ENCODE measurements at places on chromosomes 16 and 17.

DNA sequence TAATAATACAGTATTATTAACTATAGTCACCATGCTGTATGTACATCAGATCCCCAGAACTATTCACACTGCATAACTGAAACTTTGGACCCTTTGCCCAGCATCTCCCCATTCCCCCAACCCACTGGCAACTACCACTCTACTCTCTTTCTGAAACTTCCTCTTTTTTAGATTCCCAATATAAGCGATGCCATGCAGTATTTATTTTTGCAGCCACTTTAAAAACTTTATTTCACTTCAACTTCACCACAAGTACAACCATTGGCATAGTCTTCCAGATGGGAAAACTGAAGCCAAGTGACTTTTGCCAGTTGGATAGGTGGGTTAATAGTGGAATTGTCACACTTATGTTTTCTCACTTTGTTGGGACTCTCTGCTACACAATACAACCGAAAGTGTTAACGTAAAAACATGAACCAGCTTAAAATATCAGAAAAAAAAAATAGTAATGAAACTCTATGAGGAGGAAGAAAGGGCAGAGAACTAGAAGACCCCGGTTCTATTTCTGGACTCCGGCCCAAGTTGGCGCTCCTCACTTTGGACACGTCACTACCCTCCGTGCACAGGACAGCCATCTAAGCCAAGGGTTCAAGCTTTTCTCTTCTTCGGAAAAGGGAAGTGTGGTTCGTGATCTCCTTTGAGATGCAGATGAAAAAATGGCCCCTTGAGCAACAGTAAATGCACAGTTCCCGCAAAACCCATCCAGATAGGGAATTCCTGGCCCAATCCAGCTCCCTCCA, 743 bp downstream of the SHCBP1 start:
- peak overlapping the region; percentile 63 for H3K4me3 ChIP-seq
- no peak overlapping the region for H3K27ac ChIP-seq
- H3K27me3 ChIP-seq: no peaks in the 10 kb centered on the region
- no peaks in the 10 kb centered on the region for H3K36me3 ChIP-seq
- DNase-seq: no peak

DNA sequence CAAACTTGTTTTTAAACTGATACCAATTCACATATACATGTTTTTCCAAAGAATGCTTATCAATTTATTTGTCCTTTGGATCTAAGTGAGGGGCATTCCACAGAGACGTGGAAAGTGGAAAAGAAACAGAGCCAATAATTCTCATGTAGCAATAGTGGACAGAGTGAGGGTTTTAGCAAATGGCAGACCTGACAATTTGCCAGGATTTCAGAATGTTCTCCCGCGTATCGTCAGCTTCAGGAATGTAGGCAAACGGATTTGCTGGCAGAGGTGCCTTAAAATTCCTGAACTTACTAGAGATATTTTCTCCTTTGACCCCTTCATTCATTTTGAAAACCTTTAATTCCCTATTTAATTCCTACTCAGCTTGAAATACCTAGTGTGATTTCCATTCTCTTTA, 193.4 kb upstream of the CPHXL start:
- no peaks in the 10 kb centered on the region for H3K27me3 ChIP-seq
- H3K4me1 ChIP-seq: no peaks in the 10 kb centered on the region
- H3K4me3 ChIP-seq: no peak overlapping the region
- H3K36me3 ChIP-seq: no peaks in the 10 kb centered on the region
- no peak for DNase-seq

GRCh38 chr16:86355951-86356350, 154.4 kb upstream of the FOXF1 start:
- peaks cover 93% of the 10 kb centered on the region for H3K27me3 ChIP-seq
- no peaks in the 10 kb centered on the region for H3K4me1 ChIP-seq
- no peak overlapping the region for H3K4me3 ChIP-seq
- H3K36me3 ChIP-seq: no peaks in the 10 kb centered on the region

DNA sequence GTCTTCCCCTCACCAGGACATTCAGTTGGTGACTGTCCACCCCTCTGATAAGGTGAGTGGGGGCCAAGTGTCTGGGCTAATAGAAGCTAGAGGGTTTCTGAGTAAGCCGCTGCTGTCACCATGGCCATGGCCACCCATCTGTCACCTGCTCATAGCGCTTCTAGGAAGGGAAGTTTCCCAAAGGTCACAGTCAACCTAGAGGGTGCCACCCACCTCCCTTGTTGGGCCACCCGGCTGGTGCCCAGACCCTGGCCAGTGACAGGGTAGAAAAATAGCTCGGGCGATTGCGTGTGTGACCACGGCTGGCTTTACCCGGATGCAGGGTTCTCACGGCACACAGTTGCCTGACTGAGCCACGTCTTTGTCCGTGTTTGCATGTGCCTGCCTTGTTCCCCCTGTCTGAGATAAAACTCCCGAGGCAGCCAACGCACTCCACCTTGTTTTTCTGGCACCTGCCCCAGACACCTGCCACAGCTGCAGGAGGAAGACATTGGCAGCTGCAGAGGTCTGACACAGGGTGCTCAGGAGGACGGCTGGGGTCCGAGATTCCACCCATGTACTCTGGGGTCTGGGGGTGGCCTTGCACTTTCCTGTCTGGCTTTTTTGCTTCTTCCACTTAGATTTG, 809 bp downstream of the PIRT start:
- no peak overlapping the region for H3K27ac ChIP-seq
- H3K4me1 ChIP-seq: no peaks in the 10 kb centered on the region
- DNase-seq: no peak
- no peak overlapping the region for H3K4me3 ChIP-seq

GRCh38 chr16:515175-515938, 12.2 kb upstream of the CAPN15 start:
- H3K4me1 ChIP-seq: no peaks in the 10 kb centered on the region
- H3K4me3 ChIP-seq: no peak overlapping the region
- no peak for DNase-seq

DNA sequence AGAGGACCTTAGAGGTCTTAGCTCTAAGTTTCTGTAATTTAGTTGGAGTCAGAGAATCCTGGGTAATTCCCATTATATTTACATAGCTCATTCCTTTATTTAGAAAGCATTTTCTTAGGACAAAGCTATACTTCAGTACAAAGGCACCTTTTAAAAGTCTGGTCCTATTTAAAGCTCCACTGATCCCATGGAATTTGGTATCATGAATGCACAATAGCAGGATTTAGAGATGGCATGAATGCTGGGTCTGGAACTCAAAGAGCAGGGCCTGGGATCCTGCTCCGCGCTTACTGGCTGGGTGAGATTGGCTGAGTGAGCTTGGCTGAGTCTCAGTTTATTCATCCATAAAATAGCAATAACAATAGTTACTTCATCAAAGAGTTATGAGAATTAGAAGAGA, 4.8 kb downstream of the KRT23 start:
- no peaks in the 10 kb centered on the region for H3K36me3 ChIP-seq
- H3K27ac ChIP-seq: no peak overlapping the region
- no peak for DNase-seq
- no peak overlapping the region for H3K4me3 ChIP-seq
- no peaks in the 10 kb centered on the region for H3K4me1 ChIP-seq

DNA sequence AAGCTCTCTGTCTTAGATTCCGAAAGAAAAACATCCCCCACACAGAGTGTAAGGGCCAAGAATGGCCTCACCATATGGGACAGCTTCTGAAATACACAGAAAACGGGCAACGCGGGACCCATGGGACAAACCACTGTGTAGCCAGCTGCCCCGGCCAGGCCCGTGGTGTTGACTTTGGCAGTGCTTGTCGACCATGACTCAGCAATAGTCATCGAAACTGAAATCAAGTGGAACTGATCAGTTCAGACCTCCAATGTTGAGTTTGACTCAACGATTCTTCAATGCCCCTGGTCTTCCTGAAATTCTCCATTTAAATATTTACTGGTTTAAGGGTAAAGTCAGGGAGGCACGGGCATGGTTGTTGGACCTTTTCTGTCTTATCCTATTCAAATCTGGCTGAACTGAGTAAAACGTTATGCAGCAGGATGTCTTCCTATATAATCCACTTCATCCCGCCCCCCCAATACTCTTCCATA, 27.5 kb downstream of the ZFHX3 start:
- no peaks in the 10 kb centered on the region for H3K27me3 ChIP-seq
- H3K36me3 ChIP-seq: no peaks in the 10 kb centered on the region
- peak; percentile 85 for DNase-seq
- peak overlapping the region; percentile 99 for H3K27ac ChIP-seq

DNA sequence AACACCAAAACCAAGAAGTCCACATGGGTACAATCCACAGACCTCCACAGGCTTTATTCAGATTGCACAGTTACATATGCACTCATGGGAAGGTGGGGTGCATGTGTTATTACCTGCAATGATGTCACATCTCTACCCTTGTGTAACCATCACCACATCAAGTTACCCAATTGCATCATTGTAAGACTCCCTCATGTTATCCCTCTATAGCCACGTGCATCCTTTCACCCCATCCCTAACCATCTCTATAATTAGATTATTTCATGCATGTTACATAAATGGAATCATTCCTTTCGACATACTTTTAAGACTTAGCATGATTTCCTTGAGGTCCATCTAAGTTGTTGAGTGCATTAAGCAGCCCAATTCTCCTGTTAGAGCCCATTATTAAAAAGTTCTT, 408.2 kb upstream of the C16orf82 start:
- DNase-seq: no peak
- H3K4me1 ChIP-seq: no peaks in the 10 kb centered on the region
- H3K27me3 ChIP-seq: no peaks in the 10 kb centered on the region
- H3K27ac ChIP-seq: no peak overlapping the region

DNA sequence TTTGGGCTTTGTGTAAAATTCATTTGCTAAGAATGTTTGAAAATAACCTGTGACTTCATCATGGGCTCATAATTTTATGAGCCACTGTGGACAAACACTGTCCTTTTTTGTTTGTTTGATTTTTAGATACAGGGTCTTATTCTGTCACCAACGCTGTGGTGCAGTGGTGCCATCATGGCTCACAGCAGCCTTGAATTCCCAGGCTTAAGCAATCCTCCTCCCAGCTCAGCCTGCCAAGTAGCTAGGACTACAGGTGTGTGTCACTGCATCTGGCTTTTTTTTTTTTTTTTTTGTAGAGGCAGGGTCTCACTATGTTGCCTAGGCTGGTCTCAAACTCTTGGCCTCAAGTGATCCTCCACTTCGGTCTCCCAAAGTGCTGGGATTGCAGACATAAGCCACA, 8.3 kb downstream of the TEX2 start:
- peaks cover 5% of the 10 kb centered on the region for H3K4me1 ChIP-seq
- DNase-seq: no peak
- no peaks in the 10 kb centered on the region for H3K36me3 ChIP-seq
- H3K27ac ChIP-seq: no peak overlapping the region
- H3K27me3 ChIP-seq: no peaks in the 10 kb centered on the region

DNA sequence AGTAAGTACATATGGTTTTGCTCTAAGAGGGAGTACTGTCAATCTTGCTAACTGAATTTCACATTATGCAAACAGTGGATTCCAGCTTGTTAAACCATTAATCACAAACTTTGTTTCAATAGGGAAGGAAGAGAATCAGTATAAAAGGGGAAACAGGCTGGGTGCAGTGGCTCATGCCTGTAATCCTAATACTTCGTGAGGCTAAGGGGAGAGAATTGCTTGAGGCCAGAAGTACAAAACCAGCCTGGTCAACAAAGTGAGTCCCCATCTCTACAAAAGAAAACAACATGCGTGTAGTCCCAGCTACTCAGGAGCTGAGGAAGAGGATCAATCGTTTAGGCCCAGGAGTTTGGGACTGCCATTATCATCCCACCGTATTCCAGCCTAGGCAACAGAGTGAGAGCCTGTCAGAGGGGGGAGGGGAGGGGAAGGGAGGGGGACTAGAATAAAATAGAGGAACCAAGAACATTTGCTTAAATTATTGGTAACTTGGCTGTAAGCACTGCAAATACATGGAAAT, 65.7 kb downstream of the FBXL20 start:
- no peak for DNase-seq
- no peaks in the 10 kb centered on the region for H3K36me3 ChIP-seq
- no peak overlapping the region for H3K4me3 ChIP-seq
- H3K27me3 ChIP-seq: no peaks in the 10 kb centered on the region

- H3K4me1 ChIP-seq: no peaks in the 10 kb centered on the region
- H3K27ac ChIP-seq: no peak overlapping the region
- DNase-seq: no peak
- no peaks in the 10 kb centered on the region for H3K36me3 ChIP-seq
- no peak overlapping the region for H3K4me3 ChIP-seq
Observed at GRCh38 chr17:73613271-73614233, 30.7 kb downstream of the SDK2 start.

- no peaks in the 10 kb centered on the region for H3K4me1 ChIP-seq
- no peak overlapping the region for H3K27ac ChIP-seq
Observed at GRCh38 chr17:52979921-52980320, 821.4 kb upstream of the CA10 start.

- no peak for DNase-seq
- H3K4me1 ChIP-seq: no peaks in the 10 kb centered on the region
- no peaks in the 10 kb centered on the region for H3K36me3 ChIP-seq
- H3K27me3 ChIP-seq: no peaks in the 10 kb centered on the region
- H3K4me3 ChIP-seq: no peak overlapping the region
Observed at GRCh38 chr16:16004314-16004749, 54.9 kb downstream of the ABCC1 start.

DNA sequence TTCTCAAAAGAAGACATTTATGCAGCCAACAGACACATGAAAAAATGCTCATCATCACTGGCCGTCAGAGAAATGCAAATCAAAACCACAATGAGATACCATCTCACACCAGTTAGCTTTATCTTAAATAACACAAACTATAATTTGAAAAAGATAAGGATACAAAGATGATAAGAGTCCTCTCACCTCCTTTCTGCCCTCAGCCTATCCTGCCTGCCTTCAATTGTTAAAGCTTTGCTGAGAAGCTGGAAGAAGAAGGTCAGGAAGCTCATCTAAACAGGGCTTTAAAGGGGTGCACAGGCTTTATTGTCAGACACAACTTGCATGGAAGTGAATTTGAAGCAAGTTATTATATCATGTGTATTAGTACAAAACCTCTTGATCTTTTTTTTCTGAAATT, 676.3 kb upstream of the GOT2 start:
- H3K4me3 ChIP-seq: no peak overlapping the region
- no peak overlapping the region for H3K27ac ChIP-seq
- no peak for DNase-seq
- no peaks in the 10 kb centered on the region for H3K36me3 ChIP-seq

- no peak for DNase-seq
- H3K27me3 ChIP-seq: no peaks in the 10 kb centered on the region
- H3K27ac ChIP-seq: no peak overlapping the region
- H3K4me1 ChIP-seq: no peaks in the 10 kb centered on the region
Observed at GRCh38 chr16:23771027-23771426, 16.2 kb downstream of the CHP2 start.
